ENCODE measurements at places on chromosomes 2 and 18.

DNA sequence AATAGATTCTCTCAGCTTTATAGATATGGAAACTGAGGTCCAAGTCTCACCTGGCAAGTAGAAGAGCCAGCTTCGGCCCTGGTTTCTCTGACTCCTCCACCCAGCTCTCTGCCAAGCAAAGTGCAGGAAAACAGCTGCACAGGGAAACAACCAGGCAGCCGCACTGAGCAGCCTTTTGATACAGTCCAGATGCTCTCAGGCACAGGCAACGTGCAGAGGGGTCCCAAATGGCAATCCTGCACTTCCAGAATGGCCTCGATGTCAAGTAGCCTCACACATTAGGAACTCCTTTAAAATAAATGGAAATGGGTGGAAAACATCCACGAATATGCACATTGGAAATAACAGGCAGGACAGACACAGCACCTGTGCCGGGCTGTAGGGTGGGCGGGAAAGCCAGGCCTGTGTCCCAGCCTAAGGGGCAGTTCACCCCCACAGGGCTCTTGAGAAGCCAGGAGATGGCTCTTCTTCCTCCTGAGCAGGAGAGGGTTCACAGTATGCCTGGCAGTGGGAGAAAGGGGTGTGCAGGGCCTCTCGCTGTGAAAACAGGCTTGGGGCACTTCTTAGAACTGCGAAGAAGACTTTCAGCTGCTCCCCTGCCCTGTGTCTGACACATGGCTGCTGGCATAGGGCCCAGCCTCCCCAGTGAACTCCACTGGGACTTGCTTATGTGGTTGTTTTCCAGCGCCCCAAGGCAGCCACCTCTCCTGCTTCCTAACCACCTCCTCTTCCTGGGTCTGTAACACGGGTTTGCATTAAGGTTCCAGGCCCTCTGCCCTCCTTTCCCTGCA lies 63.9 kb upstream of the TUBA3E start:
- DNase-seq: no peak

DNA sequence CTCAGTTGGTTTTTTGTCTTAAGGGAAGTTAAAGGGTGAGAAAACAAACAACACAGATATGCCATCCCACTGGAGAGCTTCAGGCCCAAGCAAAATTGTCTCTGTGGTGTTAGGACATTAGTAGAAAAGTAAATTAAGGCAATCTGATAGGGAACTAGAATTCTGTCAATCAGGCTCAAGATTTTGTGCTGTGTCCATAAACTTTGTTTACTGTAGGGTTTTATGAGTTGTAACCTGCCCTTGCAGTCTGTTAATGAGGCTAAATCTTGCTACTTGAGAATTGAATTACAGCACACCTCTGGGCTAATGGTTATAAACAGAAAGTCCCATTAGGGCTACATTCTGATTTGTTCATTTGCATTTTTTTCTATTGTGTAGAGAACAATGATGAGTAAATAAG lies 78.0 kb upstream of the OTX1 start:
- no peak for DNase-seq

GRCh38 chr2:155836439-155836838 lies 496.1 kb downstream of the NR4A2 start:
- DNase-seq: no peak

DNA sequence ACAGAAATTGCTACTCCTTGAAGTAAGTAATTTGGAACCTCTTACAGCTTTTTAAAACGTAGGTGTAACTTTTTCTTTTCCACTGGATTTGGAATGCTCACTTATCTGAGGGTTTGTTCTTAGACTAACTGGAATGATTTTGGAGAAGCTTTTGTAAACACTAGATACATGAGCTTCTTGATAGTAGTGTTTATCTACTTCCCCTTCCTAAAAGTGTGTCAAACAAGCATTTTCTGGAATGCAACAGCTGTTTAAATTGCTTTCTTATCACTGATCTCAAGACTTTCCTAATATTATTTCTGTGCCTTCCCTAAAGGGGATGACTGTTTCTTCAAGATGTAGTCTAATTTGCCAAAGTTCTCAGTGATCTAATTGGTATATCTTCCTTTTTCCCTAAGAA lies 282.6 kb downstream of the CCDC178 start:
- no peak for DNase-seq

DNA sequence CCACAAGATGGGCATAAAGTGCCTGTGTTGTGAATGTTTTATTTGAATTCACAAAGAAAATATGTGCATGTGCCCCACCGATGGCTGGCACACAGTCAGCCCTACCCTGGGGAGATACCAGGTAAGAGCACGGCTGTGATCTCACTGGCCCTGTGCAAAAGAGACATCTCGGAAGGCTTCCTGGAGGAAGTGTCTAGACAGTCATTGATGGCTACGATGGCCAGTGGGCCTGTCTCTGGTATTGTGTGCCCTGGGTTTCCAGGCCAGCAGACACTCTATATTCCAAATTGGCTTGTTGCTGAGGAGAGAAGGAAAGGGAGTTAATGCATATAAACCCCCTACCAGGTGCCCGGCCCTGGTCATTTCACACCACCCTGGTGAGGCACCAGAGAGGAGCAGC lies 211.7 kb downstream of the GLI2 start:
- no peak for DNase-seq

- peak; percentile 13 for DNase-seq
Observed at GRCh38 chr2:219628235-219628985, 980 bp downstream of the SLC4A3 start.

DNA sequence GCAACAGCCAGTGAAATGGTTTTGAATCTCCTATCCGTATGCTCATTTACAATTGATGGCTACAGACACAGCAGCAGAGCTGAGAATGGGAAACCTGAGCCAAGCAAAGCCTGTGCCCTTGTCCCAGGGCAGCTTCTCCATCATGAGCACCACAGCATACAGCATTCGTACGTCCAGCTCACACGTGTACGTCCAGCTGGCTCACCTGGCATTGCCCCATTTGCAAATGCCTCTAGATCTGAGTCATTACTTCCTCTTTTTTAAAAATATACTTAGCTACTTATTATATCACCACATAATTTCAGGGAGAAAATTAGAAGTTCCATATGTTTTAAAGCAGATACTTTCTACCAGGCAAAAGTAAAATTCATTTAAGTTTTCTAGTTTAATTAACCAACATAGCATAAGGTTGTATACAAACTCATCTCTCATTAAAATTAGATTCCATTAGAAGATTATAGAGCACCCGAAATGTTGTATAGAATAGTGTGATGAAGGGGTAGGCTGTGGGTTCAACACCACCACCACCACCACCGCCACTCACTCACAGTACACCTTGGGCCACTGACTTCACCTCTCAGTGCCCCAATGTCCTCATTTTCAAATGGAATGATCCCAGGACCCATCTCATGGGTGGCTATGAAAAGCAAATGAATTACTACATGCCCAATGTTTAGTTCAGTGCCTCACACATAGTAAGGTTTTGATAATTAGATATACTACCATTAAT lies 31.4 kb upstream of the TMEM177 start:
- DNase-seq: peak; percentile 54

DNA sequence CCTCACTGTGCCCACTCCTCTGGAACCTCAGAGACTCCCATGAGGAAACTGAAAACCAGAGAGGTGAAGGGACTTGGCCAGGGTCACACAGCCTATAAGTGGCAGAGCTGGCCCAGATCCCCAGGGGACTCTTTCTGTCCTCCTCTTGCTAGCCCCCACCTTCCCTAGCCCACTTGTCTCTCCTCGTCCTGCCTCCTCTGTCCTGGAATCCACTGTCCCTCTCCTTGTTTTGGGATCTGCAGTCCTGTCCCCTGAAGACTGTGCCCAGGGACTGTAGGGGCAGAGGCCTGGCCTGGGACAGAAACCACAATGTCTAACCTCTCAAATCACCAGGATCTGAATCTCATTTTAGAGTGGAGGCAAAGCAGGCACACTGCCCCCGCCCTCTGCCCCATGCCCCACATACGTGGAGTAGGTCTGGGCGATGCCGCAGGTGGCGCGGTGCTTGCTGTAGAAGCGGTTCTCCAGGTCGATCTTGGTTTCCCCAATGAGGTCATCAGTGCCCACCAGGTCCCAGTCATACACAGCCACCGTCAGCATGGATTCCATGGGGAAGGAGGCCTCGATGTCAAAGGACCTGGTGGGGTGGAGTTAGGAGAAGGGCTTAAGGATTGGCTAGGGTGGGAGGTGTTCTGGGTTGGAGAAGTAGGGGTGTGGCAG lies 12.5 kb downstream of the OTOF start:
- DNase-seq: no peak

GRCh38 chr2:165863810-165864261 lies 69.8 kb upstream of the GALNT3 start:
- peak; percentile 38 for DNase-seq

GRCh38 chr2:184729581-184729980 lies 131.3 kb downstream of the ZNF804A start:
- no peak for DNase-seq
